ENCODE measurements at places on chromosomes 16 and 17. TPM values are rescaled to one million over a fixed set of nuclear protein-coding genes. Genes with fewer than 3 reads are reported as not detected.
A peak's percentile ranks its signal among the peaks of the same experiment; 100 is the strongest.

DNA sequence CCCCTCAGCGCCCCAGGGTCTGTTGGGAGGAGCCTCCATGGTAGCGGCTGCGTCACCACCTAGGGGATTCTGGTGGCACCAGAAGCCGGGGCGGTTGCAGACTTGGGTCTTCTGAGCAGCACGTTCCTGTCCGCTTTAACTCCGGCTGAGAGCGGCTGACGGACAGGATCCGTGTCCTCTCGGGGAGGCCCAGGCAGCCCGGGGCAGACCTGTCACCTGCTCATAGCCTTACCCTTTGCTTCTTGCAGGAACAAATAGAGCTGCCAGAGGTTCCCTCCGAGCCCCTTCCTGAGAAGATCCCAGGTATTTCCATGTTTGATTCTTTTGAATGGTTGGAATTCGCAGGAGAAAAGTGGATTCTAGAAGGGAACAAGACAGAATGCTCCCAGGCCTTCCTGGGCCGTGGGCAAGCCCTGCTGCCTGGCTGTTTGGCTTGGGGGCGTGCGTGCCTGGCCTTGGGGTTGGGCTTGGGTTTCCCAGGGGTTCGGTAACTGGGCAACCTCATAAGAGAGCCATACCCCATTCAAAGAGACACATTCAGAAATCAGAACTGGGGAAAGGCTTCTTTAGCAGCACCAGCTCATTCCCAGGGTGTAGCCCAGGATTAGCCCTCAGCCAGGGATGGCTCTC is 6.6 kb downstream of the CHMP6 start:
- DNase-seq: no peak

- DNase-seq: no peak
Measured at GRCh38 chr16:70713342-70713741, 27.5 kb upstream of the MTSS2 start.

- no peak for DNase-seq
Measured at GRCh38 chr16:4679850-4680636, 13.3 kb upstream of the NUDT16L1 start.

DNA sequence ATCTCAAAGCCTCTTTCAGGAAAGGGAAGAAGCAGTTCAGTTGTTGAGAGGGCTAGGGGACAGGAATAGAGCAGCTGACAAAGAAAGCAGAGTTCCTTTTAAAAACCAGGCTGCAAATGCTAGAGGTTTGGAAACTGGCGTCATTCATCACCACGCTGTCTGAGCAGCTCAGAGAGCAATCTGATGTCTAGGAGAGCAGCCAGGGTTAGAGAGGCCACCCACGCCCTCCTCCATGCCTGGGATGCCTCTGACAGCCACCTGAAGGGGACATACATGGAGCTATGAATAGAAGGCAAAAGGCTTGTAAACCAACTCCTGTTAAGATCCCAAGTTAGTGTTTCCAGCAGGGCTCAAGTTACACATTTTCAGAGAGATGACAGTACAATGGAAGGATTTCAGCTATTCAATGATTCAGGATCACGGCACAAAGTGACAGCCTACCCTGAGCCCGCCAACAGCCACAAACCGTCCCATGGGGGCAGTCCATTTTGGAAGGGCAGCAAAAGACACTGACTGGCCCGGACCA is 12.4 kb downstream of the RAB5C start:
- peak; percentile 48 for DNase-seq

The SETD1A gene
- total RNA-seq: 3.2 TPM

The CDT1 gene
- total RNA-seq: 7.8 TPM

The NTN3 gene
- total RNA-seq: 1.7 TPM
